ENCODE measurements at places on chromosomes 12 and 14.
A peak's percentile ranks its signal among the peaks of the same experiment; 100 is the strongest.

DNA sequence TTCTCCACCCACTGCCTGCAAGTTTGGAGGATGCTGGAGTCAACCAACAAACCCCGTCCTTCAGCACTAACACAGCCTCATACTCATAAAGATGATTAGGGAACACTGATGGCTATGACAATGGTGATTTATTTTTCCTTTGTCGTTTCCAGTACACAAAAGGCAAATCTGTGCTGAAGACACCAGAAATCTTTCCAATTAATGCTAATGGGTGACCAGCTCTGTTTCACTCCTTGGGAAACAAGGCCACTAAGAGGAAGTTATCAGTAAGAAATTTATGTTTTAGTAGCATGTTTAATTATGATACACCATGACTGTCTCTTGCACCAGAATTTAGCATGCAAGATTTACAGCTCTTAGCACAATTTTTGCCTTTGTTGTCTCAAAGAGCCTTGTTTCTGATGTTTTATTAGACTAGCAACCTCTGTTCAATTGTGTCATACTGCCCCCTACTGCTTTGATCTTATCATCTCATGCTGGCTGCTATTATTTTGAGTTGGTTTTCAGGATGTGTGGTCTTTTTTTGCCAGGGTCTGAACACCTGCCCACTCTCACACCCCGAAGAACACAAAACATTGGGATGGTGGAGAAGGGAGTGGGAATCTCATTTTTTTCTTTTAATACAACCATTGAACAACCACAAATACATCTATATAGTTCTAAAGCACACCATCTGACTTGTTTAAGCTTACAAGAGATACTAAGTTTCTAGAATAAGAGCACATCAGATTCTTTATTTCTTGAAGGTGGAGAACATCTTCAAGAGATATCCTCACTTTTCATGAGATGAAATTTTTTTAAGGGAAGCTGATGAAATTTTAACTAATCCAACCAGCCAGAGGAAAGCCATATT lies 160.9 kb downstream of the SPTSSA start:
- no peak for DNase-seq

GRCh38 chr12:130966443-130967030 lies 12.8 kb downstream of the ADGRD1 start:
- no peak for DNase-seq

DNA sequence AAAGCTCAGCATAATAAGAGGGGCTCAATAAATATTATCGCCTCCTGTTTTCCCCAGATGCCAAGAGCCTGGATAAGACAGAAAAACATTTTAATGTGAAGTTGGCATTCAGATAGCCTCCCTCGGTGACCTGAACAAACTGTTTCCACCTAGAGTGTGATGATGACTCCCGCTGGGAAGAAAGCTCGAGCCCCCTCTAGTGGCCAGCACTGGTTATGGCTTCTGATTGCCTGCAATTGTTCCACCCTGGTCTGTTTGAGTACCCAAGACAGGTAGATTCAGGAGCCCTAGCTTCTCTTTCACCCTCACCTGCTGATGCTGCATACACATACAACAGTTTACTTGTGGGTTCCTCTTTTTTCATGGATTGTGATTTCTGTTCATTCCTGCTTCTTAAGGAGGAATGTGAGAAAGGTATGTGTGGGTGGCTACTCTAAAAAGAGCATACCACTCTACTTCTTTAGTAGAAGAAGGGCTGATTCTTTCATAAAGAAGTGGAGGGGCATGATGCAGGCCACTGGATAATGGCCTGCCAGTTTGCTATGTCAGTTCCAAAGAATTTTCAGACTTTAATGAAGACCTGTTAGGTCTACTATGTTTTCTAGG lies 6.4 kb downstream of the ERG28 start:
- DNase-seq: peak; percentile 67

DNA sequence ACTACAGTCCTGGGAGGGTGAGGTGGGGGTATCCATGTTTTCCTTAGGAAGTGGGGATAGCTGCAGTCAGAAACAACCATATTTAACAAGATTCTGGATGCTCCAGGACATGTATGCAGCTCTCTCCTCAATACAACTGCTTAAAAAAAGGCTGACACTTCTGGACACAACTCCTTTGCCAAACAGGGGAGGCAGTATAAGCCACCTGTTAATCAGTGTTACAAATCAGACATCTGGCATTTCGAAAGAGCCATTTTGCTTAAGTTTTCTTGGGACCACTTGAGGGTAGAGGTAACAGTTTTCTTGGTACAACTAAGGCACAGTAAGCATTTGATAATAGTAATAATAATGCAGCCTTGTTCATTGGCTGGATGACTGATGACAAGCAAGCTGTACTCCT lies 47.1 kb downstream of the RPGRIP1 start:
- no peak for DNase-seq

DNA sequence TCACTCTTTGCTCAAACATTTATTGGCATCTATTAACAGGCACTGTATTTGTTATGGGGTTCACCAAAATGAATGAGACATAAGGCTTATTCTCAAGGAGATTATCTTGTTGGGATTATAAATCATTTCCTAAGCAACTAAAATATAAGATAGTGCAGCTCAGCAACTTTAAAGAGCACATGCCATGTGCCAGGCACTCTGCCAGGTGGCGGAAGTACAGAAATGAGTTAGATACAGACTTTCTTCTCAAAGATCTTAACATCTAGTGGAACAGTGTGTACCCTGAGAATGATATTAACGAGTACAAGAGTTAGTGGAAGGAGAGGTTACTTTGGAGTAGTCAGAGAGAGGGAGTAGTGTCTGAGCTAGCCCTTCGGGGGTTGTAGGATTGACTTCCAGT lies 28.4 kb upstream of the TOMM20L start:
- no peak for DNase-seq

GRCh38 chr12:41919526-41920261 lies 225.0 kb downstream of the GXYLT1 start:
- no peak for DNase-seq

GRCh38 chr14:65170768-65171507 lies 68.6 kb upstream of the MAX start:
- peak; percentile 31 for DNase-seq

- DNase-seq: no peak
These were observed 34.9 kb downstream of the ACTN1 start for GRCh38 chr14:68944162-68944561.

GRCh38 chr12:85920324-85920947 lies 46.3 kb downstream of the NTS start:
- peak; percentile 1 for DNase-seq

DNA sequence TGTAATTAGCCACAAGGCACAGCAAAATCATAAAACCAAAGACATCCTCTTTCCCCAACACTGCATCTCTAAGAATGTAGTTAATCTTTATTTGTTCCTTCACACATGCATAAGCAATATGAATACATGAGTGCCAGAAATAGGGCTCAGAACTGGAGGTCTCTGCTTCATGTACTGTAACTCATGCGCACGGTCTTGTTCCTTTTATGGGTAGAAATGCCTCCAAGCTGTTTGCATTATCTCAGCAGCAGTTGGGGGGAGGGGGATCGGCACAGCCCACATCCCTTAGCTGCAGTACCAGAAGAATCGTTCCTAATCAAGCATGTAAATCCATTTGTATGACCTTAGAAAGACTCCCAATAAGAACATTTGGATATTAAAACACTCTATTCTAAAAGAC lies 20.0 kb downstream of the RHOJ start:
- no peak for DNase-seq

DNA sequence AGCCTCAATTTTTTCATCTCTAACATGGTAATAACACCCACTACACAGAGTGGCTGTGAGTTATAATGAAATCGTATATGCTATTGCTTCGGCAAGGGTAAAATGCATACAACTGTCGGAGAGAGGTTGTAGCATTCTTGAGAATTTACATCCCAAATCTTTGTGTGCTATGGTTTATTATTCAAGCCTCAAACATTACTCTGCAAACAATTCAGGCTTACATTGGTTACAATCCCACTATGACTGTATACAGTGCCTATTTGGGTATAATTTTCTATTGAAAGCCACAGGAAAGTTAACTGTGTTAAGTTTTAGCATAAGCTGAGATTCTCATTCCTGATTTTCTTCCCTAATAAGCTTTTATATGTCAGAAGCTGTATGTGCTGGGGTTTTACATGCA lies 20.6 kb downstream of the SLC35F4 start:
- no peak for DNase-seq

Measured in central memory CD4-positive, alpha-beta T cell (primary cell).